ENCODE measurements at places on chromosomes 12 and 14.

DNA sequence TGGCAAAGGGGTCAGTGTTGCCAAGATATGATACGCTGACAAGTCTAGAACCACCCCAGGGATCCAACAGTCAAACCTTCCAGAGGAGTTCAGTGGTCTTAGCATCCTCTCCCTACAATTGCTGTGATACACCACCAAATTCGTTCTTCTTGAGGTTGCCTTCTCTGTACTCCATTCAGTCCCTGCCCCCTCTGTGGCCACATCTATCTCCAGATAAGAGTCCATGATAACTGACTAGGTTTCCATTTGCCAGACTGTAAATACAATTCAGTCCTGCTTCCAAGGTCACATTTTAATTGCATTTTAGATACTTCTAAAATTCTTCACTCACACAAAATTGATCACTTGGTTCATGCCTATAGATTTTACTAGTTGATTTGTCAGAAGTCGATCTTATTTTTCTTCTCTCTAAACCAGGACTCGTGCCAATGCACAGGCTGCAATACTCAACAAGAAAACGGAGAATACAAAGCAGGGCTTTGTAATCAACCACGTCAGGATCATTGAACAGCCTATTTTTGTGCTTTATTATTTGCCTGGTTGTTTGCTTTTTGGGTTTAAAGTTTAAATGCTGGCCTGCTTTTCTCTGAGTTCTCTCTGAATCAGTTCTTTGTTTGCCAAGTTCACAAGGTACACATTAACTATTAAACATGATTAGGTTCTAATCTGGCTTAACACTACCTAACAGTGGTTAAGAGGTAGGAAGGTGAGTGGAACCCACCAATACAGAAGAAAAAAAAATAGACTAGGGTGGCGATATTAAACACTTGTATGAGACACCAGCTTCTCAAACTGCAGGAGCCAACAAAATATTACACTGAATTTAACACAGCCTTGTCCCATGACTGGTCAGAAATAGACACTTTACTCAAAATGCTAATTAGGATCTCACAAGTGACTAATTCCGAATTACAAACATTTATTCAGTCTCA is 5.3 kb upstream of the TSPAN8 start:
- peak; percentile 61 for DNase-seq

DNA sequence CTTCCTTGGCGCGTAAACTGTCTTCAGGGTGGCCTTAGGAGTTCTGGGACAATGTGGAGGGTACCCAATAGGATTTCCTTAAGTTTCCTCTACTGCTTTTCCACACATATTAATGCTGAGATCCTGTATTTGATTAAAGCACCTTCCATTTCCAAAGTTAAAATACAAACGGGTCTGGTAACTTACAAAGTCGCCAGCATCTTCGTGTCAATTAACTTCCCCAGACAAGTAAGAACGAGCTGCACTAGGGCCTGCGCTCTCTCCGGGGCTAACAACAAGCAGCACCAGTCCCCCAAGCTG is 130.9 kb downstream of the NDUFA12 start:
- no peak for DNase-seq

DNA sequence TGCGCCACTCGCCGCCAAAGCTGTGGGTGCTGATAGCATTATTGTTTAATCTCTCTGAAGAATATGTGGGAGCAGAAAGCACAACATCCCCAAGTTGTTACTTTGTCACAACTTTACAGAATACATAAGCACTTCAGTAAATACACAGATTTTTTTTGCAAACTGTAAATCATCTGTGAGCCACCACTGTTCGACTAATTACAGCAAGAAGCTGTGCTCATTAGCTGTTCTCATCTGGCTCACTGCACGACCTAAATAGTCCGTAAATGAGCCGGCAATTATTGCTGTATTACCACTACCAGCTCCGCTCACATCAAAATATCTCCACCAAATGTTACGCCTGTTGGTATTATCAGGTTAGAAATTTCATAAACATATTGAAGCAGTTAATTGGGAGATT is 228.9 kb upstream of the PRKD1 start:
- DNase-seq, result no peak

DNA sequence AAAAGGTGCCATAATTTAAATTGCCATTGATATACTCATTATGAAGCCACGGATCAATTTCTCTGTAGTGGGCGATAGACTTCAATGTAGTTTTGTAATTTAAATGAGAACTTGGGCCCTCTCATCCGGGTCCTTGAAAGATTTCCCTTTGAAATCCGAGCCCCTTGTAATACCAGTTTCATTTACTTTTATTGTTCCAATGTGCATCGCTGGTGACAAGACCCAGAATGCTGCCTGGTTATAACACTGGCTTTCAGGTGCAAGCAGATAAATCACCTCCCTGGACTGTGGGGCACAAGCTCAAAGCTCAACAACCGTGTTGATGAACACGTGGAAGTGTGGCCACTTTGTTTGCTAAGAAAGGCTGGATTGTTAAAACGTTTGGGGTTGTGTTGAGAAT is 68.9 kb upstream of the FZD10 start:
- no peak for DNase-seq

DNA sequence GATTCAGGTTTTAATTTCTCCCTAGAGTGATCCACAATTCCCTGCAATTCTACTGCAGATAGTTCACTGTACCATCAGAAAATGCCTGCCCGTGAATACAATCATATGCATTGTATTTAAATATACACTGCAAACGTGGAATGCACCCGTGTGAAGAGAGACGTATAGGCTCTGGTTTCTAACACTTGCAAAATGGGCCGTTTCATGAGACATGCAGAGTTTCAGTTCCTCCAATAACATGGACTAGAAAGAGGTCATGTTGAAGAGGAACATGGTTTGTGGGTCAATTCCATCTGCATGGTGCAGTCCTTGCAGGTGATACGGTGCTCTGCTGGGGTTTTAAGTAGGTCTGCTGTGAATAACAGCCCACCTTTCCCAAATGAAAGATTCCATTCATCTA is 373.3 kb downstream of the TMEM132D start:
- DNase-seq, result no peak

- no peak for DNase-seq
Observed at GRCh38 chr12:1559676-1560091, 34.7 kb downstream of the FBXL14 start.

All from mucosa of gallbladder (tissue), 1 donor.